ENCODE measurements at places on chromosomes 3 and 15.

GRCh38 chr15:63475707-63476106, 28.7 kb upstream of the USP3 start:
- DNase-seq, result no peak

DNA sequence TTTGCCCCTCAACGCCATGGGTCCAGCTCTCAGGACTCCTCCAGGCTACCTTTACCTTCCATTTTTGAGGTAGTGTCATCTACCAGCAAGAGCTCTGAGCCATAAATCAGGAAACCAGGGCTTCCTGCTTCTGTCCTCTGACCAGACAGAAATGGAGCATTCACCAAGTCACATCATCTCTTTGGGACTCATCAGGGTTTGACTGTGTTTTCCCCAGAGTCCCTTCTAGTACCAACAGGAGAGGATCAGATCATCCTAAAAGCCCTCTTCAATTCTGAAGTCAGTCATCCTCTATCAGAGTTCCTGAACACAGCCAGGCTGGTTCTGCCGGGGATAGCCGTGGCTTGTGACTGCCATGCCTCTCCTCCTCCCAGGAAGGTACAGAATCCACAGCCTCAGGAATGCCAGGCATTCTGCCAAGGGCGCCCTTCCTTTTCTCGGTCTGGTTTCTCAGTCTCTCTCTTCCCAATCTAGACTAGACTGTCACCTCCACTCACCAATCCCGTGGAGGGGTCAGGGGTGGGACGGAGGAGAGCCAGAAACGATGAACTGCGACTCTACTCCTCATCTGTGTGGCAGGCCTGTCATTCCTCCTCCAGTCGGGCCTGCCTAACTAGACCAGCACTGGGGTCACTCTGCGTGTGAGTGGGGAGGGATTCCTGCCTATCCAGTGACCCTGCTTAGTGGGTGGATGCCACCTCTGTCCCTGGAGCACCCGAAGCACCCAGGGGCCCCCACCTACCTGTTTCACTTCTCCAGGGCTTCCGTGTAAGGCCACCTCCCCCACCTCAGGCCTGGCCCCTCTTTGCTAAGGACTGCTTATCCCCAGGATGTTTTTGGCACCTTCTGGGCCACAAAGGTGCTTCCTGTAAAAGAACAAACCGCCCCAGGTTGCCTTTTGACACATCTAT, 30.9 kb downstream of the CCNL1 start:
- DNase-seq, result no peak

DNA sequence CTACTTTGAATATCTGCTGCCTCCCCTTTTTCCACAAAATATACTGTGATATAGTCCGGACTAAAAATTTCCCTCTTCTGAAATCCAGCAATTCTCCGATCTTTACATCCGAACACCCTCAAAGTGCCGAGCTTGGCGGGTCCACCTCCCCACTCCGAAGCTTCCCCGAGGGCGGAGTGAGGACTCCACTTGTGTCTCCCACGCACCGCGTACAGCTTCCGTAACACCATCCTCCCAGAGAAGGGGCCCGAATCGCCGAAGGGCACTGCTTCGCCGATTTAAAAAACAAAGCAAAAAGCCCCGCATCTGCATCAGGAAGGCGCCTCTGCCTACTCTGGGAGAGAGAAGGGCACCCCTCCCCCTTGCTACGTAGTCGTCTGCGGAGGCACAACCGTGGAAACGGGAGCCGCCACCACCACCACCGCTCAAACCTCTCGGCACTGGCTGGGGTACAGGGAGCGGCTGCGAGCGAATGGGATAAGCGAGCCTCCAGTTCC, 551 bp downstream of the NCBP2 start:
- peak; percentile 11 for DNase-seq

- DNase-seq, result no peak
These were observed 194.7 kb downstream of the ADAMTS9 start for GRCh38 chr3:64493149-64493548.

- no peak for DNase-seq
These were observed 101.5 kb upstream of the ASB14 start for GRCh38 chr3:57393977-57394376.

DNA sequence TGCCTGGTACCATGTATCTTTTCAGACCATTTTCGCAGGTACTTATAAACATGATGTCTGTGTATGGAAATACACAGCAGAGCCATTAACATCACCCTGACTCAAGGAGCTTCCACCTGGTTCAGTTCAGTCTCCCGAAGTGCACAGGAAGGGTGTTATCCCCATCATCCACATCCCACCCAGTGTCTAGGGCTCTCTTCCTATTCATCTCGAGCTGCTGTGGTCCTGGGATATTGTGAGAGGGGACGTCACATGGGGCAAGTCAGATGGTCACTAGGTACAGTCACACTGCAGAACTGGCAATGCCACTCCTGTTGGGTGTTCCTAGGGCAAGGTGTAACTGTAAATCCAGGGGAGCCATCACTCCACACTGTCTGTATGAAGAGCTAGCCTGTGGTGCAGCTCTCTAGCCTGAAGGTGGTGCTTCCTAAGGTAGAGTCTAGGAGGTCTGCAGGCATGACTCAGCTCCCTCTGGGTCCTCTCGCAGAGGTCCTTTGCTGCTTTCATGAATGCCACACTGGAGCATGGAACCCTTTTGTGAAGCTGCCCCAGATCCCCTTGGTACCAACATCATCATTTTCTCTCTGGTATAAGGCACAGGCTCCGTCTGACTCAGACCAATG, 13.9 kb downstream of the ISLR2 start:
- DNase-seq, result peak; percentile 39

DNA sequence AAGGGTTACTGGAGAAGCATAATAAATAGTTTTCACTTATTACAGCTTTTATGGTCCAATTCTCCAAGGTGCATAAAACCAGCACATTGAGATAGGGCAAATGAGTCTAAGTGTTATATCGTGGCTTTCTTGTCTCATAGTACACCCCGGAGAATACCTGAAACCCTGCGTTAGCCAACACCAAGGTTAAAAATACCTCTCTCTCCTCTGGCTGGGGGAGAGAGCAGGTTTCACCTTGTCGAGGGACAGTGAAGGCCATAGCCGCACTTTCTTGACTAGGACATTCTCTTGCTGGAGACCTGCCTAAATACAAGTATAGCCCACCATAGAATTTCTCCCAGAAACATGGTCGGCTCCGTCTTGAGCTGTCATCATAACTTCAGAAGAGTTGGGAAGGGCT, 51.4 kb upstream of the ATOSA start:
- no peak for DNase-seq

GRCh38 chr3:159169828-159170227, 368.0 kb downstream of the MFSD1 start:
- DNase-seq, result no peak

GRCh38 chr15:69666441-69666882, 213.8 kb downstream of the RPLP1 start:
- no peak for DNase-seq

GRCh38 chr15:94231723-94232468, 535 bp downstream of the MCTP2 start:
- DNase-seq, result no peak

DNA sequence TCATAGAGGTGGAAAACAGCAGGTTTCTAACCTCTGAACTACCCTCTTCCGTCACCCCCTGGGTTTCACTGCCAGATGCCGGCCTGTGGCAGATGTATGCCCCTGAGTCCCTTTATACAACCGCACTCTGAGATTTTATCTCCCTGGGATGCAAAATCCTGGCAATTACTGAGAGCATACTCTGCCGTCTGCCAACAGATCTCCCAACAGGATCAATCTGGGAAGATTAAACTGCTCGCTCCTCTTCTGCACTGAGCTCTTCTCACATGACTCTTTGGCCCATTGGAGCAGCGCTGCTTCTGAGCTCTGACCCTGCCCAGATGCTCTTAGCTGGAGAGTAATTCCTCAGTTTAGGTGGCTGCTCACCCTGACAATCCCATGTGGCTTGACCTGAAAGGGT, 133.2 kb downstream of the LIPC start:
- DNase-seq, result no peak

DNA sequence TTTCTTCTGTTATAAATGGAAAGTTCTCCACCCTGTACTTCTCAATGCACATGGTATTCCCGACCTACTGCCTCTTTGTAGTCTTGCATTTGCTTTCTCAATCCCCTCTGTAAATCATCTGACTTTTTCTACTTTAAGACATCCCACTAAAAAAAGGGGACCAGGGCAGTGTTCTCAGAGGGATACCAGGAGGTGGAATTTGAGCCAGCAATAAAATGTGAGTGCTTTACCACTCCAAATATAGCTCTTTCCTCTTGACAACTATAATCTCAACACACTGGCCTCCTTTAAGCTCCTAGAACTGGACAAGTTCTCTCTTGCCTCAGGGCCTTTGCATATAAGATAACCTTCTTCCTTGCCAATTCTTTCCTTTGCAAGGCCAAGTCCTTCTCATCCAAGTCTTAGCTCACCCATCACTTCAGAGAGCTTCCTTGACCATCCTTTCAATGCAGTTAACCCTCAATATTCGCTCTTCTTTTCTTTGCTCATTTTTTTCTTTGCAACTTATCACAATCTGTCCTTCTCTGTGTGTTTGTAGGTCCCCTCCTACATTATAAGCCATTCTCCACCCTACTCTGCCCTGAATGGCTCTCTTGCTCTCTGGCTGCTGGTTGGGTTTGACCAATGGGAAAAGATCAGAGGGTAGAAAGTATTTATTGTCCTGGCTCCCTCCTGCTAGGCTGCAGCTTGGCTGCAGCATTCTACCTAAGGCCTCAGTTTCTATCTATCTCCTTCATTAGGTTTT, 93.4 kb downstream of the PRICKLE2 start:
- no peak for DNase-seq

DNA sequence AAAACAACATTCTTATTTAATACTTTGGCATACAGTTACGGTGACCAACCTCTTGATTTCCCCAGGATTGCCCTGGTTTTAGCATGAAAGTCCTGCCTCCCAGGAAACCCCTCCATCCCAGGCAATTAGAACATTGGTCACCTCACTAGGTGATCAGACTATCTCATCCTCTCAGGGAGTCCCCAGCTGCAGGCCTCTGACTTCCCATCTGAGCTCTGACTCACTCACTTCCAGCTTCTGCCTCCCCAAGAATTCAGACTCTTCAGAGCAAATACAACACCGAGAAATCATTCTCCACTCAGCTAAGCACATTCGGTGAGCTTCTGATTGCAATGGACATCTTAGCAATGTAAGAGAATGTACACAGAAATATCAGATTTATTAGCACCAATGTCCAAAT, 92.4 kb upstream of the HES1 start:
- no peak for DNase-seq

DNA sequence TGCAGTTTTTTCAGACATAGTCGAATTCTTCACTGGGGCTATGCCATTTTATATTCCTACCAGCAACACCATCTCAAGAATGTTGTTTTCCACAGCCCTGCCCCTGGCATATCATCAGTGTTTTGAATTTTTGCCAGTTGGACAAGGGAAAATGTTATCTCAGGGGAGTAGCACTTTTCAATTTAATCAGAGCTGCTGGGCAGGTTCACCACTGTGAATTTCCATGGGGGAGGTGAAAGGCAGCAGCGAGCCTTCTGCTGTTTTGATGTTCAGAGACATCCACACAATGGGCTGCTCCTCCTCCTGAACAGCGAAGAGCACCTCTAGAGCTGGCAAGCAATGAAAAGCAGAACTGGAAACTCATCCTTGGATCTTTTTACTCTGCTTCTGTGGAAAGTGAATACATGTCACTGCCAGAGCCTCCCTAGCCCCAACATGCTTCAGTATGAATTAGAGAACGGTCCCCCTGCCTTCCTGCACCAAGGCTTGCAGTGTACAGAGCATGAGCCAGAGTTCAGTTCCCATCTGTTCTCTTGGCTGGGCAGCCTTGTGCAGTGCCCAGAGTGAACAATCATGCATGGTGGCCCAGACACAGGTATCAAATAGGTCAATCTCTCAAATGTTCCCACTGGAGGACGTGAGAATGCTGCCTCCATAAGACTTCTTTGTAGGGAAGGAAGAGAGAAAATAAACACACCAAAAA, 56.1 kb upstream of the RAD18 start:
- DNase-seq, result no peak

DNA sequence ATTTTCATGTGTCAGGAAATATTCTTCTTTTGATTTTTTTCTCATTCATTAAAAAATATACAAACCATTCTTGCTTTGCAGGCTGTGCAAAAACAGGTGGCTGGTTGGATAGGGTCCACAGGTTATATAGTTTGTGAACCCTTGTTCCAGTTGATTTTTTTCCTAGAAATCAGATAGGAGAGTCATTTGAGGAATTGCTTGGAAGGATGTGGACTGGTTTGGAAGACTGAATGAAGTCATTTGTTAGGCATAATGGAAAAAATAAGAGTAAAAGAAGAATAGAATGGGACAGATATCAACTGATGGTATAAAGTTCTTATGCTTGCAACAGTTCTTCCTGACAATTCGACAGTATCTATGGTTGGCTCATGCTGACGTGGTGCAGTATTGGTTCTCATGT, 189.4 kb downstream of the PTPRG start:
- no peak for DNase-seq

DNA sequence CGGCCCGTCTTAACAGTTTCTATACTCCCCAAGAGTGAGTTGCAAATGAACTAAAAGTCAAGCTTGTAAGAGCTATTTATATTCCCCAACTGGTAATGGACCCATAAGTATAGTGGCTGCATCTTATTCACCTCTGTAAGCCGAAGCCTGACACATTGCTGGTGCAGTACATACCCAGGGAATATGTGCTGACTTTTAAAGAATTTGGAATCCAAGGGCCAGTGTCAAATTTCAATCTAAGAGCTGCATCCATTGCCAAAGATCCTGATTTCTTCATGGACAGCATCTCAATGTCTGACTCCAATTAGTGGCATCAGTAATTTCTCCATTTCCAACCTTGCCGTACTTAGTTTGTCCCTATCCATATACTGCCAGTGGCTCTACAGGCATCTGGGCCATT, 42.0 kb downstream of the FRMD4B start:
- no peak for DNase-seq

GRCh38 chr3:171375666-171376595, 84.3 kb downstream of the TNIK start:
- no peak for DNase-seq

- no peak for DNase-seq
These were observed 51.0 kb upstream of the KLF13 start for GRCh38 chr15:31275331-31276262.

DNA sequence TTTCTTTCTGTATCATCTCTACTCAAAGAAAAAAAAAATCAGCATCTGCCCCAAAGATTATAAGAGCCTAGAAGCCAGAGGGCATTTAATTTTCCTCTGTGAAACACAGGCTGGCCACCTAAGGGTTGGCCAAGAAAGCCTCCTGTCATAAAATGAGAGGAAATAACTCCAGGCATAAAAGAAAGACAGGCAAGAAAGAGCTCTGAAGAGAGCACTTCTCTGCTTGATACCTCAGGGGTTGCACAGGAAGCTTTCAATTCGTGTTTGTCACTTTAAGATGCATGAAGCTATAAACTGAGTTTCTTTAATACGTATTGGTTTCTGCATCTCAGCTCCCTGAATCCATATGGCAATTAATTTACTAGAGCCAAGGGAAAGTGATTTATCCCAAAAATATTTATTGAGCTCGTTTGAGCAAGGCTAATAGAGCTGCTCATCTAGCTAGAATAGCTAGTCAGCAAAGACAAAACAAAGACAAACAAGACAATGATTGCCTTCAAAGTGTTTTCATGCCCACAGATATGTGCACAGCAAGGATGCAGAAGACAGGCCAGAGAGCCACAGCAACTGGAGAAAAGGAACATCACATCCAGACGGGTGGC, 35.5 kb downstream of the ATP8B4 start:
- DNase-seq, result no peak

GRCh38 chr15:91578511-91578910, 275.0 kb upstream of the SLCO3A1 start:
- DNase-seq, result no peak

Data from HEK293T (cell line).